ENCODE measurements at places on chromosomes 4 and X. TPM values are rescaled to one million over a fixed set of nuclear protein-coding genes. Genes with fewer than 3 reads are reported as not detected.

DNA sequence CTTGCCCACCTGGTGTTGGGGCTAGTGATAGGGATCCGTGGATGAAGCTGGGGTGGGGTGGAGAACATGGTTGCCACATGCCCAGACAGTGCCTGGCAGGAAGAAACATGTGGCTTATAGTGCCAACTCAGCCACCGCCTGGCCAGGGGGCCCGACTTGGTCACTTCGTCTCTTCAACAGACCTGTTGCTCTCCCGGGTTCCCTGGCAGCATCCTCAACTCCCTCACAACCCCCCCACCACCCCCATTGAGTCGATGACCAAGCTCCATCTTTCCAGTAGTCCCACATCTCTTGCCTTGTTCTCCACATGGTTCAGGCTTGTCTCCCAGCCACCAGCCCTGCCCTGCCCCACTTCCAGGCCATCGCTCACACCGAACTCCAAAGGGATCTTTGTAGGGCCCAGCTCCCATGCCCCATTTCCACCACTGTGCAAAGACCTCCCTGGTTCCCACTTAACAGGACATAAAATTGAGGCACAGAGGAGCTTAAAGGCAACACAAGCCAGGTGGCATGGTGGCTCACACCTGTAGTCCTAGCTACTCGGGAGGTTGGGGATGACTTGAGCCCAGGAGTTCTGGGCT lies 7.8 kb downstream of the PNCK start:
- DNase-seq = no peak

- no peak for DNase-seq
These were observed 219.2 kb downstream of the KIT start for GRCh38 chr4:54877006-54877405.

The TRIM60 gene
- not detected for total RNA-seq

The ZNF157 gene
- not detected for total RNA-seq

GRCh38 chrX:17441965-17442364 lies 67.0 kb downstream of the NHS start:
- no peak for DNase-seq

GRCh38 chr4:143531380-143531779 lies 17.9 kb downstream of the SMARCA5 start:
- no peak for DNase-seq

GRCh38 chrX:16946361-16946964 lies at the start of gene REPS2:
Gene REPS2, plus strand, starts transcription at chrX:16946658. Its CDS starts 204 bp downstream, at chrX:16946862.
- DNase-seq = peak; percentile 83

The PDCL2 gene
- total RNA-seq = not detected

The RPGR gene
- total RNA-seq = not detected

DNA sequence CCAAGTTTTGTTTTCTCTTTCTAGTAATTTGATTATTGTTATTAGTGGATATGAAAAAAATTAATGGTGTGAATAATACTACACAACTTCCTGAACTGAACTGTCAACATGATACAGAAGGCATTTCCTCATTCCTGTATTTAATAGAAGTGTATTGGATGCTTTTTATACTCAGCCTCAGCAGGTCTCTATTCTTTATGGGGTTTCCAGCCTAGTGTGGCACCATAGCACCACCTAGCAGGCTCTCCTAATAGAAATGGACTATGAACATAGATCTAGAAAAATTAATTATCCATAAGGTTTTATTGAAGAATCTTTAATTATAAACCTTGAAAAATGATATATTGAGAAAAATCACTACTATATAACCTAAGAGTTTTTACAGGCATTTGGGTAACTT lies 52.4 kb downstream of the GLRB start:
- DNase-seq = peak; percentile 37

The DMP1 gene
- total RNA-seq = not detected

The GPAT3 gene
- 29.1 TPM for total RNA-seq

The TRIM75 gene
- not detected for total RNA-seq

The PPEF1 gene
- total RNA-seq = not detected

DNA sequence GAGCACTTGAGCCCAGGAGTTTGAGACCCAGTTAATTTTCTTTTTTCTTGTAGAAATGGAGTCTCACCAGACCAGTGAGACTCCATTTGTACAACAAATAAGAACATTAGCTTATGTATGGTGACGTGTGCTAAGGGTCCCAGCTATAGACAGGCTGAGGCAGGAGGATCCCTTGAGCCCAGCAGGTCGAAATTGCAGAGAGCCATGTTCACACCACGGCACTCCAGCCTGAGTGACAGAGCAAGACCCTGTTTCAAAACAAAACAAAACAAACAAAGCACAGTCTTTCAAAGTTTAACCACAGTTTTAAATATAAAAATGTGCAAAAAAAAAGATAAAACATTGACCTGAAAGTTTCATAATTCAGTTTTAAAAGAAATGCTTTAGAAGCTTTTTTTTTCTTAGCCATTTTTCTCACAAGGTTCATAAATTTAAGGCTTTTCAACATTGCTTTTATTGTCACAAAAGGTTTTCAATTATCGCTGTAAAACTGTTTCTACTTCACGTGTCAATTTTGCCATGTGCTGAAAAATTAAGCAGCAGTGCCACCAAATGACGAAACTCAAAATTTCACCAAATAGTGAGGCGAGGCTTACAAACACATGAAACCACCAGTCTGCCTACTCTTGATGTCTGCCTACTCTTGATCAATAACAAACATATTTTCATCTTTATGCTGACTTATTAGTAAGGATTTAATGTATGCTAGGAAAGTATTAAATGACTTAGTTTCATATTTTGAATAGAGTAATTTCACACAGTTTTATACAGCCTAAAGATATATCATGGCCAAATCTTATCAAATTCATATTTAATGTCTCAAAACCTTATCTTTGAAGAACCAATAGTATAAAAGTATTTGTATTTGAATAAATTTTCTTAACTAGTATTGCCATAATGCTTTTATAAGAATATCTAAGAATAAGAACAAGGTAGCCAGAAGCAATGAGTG lies 126.3 kb downstream of the NEK1 start:
- DNase-seq = peak; percentile 48

GRCh38 chr4:169663831-169664230 lies 43.5 kb downstream of the CLCN3 start:
- DNase-seq = no peak

GRCh38 chr4:177229331-177229730 lies 80.3 kb upstream of the NEIL3 start:
- DNase-seq = no peak

DNA sequence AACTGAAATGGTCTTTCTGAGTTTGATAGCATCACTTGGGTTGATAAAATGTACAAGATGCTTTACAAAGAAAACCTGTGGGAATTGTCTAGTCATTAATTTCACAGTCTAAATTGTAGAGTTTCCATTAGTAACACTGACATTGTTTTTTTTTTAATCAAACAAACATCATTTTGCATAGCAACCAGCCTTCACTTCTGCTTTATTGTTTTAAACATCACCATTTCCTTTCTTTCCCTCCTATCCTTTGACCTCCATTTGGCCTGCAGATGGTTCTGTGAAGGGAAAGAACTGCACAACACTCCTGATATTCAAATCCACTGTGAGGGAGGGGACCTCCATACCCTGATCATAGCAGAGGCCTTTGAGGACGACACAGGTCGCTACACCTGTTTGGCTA lies 171.1 kb downstream of the PALLD start:
- no peak for DNase-seq

DNA sequence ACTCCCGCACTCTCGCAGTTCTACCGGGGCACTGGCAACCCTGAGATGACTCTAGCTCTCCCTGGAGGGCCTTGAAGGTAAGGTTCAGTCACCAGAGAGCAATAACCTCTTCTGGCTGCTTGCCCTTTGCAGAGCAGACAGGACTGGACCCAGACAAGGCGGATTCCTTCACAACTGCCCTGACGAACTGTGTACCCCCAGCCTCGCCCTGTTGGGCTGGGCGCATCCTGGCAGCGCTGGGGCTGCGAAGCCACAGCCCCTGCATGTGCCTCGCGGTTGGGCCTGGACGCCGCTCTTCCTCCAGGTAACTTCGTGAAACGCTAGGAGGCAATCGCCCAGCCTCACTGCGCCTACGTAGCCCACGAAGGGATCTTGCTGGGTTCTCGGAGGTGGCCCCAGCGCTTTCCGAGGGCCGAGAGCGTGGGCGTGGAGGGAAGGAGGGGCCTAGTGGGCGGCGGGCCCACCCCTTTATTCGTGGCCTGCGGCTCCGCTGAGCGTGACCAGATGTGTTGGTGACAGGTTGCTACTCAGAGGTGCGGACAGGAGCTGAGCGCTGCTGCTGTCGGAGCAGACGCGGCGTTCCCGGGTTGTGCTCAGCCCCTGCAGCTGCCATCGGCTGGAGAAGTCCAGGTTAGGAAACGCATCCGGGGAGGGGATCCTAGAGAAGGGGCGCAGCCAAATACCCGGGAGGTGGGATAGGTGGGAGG lies 1.9 kb upstream of the MAMLD1 start:
- DNase-seq = peak; percentile 25

- DNase-seq = no peak
These were observed 67.0 kb upstream of the FAT1 start for GRCh38 chr4:186790630-186791029.

GRCh38 chr4:100907465-100908454 lies 389.9 kb upstream of the EMCN start:
- DNase-seq = peak; percentile 46

The PDE6B gene
- total RNA-seq = 8.2 TPM

DNA sequence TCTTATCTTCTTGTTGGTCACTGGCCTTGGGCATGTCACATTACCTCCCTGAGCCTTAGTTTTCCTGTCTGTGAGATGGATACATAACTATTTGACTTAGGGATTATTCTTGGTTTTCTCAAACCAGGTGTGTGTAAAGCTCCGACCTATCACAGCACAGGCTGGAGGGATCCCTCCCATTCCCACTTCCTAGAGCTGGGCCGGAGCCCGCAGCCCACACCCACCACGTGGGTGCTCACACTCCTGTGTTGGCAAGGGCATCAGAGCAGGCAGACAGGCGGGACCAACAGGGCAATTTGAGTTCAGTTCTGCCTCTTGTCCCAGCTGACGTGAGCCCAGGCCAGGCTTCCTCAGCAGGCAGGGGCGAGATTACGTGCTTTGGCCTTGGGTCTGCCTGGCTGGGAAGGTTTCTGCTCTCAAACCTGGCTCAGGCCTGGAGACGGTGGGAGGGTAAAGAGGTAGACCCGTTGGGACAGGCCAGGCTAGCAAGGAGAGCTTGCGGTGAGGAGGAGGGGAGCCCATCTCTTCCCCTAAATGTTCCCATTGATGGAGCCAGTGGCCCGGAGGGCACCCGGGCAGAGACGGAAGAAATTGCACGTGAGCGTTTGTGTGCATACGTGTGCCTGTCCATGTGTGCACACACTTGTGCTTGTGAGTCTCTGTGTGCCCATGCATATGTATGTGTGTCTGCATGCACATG lies 734 bp upstream of the SH3TC1 start:
- DNase-seq = no peak

GRCh38 chrX:14043209-14043608 lies 13.5 kb upstream of the GEMIN8 start:
- DNase-seq = no peak

DNA sequence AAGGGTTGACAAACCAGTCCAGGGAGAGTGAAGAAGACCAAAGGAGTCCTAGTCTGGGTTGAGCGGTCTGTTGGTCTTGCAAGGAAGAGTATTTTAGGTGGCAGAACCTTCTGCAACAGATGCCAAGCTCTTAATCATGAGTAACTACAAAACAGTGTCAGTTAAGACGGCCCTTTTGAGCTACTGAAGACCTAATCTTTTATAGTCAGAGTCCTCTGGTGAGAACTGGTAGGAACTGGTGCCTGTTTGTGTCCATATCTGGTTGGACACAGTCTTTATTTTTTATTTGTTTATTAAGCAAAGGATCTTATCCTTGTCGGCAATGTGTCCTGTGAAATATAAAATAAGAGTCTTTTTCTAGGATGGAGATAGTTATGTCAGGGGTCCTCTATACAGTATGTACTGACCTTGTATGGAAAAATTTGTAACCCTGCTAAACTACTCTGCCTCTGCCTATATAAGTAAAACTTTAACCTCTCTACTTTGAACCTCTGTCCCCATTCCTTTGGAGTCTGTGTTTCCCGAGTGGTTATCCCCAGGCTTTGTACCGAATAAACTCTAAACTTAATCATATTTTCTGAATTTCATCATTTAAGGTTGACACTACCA lies 47.1 kb downstream of the FAM13A start:
- DNase-seq = no peak

The SMIM10L2A gene
- not detected for total RNA-seq
